ENCODE measurements at places on chromosomes 3 and 15. TPM values are rescaled to one million over a fixed set of nuclear protein-coding genes. Genes with fewer than 3 reads are reported as not detected.
A peak's percentile ranks its signal among the peaks of the same experiment; 100 is the strongest.

GRCh38 chr15:93047621-93048425 lies 41.2 kb downstream of the RGMA start:
- no peak for DNase-seq

GRCh38 chr3:139421040-139421439 lies 31.6 kb upstream of the COPB2 start:
- no peak for DNase-seq

- DNase-seq, result peak; percentile 20
Observed at GRCh38 chr3:189841473-189842205, 210.4 kb downstream of the TP63 start.

CDHR4 gene
- 0.25 TPM for total RNA-seq

- DNase-seq, result no peak
Observed at GRCh38 chr3:114660124-114660523, 366.3 kb downstream of the TIGIT start.

GRCh38 chr15:39792844-39793335 lies 10.2 kb upstream of the FSIP1 start:
- no peak for DNase-seq

GRCh38 chr3:35296533-35296932 lies 342.8 kb upstream of the ARPP21 start:
- DNase-seq, result no peak

DNA sequence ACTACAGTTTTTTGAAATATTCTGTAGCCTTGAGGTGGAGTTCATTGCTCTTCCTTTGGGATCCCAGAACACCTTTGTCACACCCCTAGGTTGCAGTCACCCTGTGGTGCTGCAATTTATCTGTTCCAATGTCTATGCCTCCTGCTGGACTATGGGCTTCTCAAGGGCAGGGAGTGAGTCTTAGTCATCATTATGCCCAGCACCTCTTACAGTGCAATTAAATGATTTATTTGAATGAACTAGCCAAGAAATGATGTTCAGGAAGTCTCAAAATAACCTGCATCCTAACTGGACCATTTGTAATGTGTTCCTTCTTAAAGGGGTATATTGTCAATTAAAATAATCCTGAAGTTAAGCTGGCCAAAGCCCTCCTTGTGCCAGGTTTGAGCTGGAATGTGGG lies 28.5 kb downstream of the SHC4 start:
- no peak for DNase-seq

DNA sequence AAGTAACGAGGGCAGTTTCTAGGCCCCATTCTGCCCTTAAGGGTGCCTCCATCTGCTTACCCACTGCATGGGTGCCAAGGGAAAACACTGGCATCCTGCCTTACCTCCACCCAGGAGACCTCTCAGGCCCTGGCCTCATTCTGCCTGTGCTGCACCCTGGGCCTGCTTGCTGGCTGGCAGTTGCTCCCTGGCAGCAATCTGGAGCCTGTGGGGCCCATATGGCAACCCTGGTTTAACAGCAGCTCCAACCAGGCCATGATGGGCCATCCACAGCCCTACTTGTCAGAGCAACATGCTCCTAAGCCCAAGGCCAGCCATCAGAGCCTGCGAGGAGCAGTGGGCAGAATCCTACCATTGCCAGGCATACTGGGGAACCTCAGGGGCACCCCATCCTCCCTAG lies 3.7 kb downstream of the C3orf18 start:
- no peak for DNase-seq

DNA sequence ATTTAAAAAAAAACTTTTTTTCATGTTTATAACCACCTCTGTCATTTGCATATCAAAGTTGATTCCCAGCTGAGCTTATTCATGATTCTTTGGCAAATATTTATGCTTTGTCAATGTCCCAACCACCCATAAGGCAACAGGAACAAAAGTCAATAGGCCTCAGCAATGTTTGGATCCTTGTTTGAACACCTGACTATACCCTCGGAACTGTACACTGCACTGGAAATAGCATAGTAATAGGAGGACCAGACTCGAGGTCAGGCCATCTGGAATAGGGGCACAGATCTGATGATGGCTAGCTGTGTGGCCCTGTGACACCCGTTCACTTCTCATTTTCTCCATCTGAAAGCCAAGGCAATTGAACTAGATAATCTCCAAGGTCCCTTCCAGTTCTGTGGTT lies 301.7 kb upstream of the ATP11B start:
- DNase-seq, result no peak

GRCh38 chr3:32454111-32454510 lies 48.5 kb downstream of the CMTM6 start:
- DNase-seq, result no peak

RSRC1 gene
- 47.3 TPM for total RNA-seq

BTBD1 gene
- total RNA-seq, result 64.7 TPM

TTLL13 gene
- total RNA-seq, result 1.0 TPM

GRCh38 chr15:88735212-88735611 lies 68.0 kb upstream of the ACAN start:
- DNase-seq, result no peak

DNA sequence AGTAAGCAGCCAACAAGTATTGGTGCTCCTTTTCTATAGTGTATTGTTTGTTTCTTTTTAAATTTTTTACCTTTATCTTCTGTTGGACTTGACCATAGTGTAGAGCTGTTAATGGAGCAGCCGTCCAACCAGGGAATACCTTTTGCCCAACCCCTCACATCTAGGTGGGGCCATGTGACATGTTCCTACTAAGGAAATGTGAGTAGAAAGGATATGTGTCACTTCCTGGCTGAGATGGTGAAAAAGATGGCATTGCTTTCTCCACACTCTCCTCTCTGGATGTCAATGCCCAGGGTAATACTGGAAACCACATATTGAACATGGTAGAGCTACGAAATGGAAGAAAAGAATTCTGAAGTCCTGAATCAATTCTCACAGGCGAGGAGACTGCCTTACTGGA lies 218.8 kb downstream of the TBL1XR1 start:
- DNase-seq, result no peak

CAMKV gene
- total RNA-seq, result 0.48 TPM

GRCh38 chr3:179432021-179432420 lies 19.2 kb downstream of the GNB4 start:
- DNase-seq, result no peak

GRCh38 chr15:101675796-101676582 lies 23.8 kb upstream of the TM2D3 start:
- DNase-seq, result no peak

EMC7 gene
- total RNA-seq, result 39.5 TPM

GRCh38 chr15:40844696-40845030 lies 815 bp downstream of the SPINT1 start:
- peak; percentile 50 for DNase-seq

MYZAP gene
- 0.20 TPM for total RNA-seq

GOLGA8S gene
- 0.25 TPM for total RNA-seq

GRCh38 chr3:66047311-66048050 lies 8.8 kb upstream of the MAGI1 start:
- no peak for DNase-seq

KLHL6 gene
- 72.9 TPM for total RNA-seq

GRCh38 chr15:90232941-90233386 lies 777 bp downstream of the CIB1 start:
- no peak for DNase-seq

DNA sequence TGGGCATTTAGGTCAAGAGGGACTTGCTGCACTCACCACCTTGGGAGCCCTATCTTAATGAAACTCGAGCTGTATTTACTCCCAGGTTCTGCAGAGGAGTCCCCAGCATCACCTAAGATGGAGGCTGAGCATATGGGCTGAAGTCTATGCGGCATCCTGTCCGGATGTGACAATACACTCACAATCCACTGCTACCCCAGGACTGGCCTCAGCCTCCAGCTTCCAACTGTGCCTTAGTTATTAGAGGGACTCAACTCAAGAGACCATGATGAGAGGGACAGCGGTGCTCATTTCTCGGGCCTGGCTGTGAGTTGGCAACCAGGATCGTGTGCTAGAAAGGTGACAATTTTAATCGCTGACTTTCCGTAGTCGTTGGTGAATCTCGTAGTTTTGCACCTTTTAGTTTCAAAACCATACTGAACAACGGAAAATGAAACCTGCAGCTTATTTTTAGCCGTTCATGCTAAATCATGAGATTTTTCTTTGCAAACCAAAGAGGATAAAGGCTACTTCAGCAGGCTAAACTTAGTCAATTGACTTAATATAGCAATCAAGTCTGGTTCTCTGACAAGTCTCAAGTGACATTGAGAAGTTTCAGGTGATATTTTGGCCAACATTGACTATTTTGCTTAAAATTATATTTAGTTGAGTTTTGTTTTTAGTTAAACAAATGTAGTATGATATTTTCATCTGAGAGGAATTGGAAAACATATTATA lies 11.1 kb downstream of the ZBTB38 start:
- DNase-seq, result no peak

All from activated naive CD4-positive, alpha-beta T cell treated with anti-CD3 and anti-CD28 coated beads, Interleukin-2, amount 50 U/mL, for 72 hours (primary cell).